ENCODE measurements at places on chromosomes 16 and 17.

- no peak for DNase-seq
These were observed 10.8 kb downstream of the KCTD5 start for GRCh38 chr16:2692948-2693651.

DNA sequence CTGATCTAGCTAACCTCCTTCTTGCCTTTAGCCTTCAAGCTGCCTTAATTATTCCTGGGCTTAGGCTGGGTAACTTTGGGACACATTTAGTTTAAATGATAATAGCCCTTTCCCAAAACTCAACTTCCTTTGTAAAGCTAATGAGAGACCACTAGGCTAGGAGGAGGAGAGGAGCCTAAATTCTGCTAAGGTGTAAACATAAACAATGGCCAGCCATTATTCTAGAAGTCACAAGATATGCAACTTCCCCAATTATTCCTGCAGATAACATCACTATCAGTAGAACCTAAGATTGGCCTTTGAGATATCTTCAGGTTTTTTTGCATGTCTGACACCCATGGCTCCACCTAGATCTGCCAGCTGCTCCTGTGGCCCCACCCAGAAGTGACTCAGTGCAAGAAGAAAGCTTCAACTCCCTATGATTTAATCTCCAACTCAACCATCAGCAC, 131.2 kb upstream of the FAM20A start:
- DNase-seq, result no peak

GRCh38 chr17:83183951-83184506, 104.6 kb downstream of the METRNL start:
- DNase-seq, result no peak

GRCh38 chr16:59370717-59371116, 636.6 kb upstream of the GOT2 start:
- no peak for DNase-seq

DNA sequence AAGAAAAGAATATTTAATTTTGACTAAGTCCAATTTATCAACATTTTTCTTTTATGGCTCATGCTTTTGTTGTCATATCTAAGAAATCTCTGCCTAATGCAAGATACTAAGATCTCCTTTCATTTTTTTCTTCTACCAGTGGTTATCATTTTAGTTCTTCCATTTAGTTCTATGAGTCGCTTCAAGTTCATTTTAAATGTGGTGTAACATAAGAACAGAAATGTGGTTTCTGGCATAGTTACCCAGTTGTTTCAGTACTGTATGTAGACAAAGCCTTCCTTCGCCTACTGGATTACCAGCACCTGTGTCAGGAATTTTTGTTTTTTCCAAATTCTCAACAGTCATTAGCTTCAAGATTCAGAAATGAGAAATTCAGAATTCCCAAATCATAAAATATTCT, 175.7 kb downstream of the PARN start:
- no peak for DNase-seq

GRCh38 chr17:58639681-58640080, 52.2 kb downstream of the TEX14 start:
- DNase-seq, result no peak

DNA sequence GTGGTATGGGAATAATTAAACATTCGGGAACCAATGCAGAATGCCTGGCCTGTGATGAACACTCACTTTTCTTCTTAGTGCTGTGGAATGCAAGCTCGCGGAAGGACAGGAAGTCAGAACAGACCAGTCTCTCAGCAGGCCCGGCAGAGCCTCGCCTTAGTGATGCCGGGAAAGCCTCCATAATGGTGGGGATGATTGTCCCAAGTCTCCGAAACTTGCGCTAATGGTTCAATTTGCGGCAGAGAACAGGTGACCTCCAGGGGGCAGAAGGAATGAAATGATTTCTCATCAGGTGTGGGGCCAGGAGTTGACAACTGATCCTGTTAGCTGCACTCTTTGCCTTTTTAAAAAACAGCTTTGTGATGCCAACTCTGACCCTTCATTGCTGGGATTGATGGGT, 170.6 kb downstream of the GSG1L start:
- DNase-seq, result no peak

DNA sequence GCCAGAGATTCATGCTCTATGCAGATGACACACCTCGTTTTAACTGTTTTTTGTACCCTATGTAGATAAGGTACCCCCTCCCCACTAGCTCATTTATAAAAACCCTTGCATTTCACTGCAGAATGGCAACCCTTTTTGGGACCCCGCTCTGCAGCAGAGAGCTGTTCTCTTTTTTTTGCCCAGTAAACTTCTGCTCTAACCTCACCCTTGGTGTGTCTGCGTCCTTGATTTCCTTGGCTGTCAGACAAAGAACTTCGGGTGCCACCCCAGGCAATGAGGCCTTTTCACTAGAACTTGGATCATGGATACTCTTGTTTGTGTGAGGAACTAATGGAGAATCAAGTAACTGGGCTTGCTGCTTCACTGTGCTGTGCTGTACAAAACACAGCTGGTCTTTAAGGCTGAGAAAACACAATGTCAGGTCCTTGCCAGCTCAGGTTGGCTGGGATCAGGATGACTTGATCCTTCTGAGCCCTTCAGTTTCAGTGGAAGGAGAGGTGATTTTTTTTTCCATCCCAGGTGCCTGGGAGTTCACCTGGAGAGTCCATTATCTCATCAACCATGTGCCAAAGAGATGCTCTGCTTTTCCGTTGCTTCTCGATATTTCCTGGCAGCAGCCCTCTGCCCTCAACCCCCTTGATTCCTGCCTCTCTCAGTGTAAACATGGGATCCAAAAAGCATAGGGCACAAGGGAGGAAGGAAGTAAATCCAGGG, 133.2 kb upstream of the FAM20A start:
- no peak for DNase-seq

DNA sequence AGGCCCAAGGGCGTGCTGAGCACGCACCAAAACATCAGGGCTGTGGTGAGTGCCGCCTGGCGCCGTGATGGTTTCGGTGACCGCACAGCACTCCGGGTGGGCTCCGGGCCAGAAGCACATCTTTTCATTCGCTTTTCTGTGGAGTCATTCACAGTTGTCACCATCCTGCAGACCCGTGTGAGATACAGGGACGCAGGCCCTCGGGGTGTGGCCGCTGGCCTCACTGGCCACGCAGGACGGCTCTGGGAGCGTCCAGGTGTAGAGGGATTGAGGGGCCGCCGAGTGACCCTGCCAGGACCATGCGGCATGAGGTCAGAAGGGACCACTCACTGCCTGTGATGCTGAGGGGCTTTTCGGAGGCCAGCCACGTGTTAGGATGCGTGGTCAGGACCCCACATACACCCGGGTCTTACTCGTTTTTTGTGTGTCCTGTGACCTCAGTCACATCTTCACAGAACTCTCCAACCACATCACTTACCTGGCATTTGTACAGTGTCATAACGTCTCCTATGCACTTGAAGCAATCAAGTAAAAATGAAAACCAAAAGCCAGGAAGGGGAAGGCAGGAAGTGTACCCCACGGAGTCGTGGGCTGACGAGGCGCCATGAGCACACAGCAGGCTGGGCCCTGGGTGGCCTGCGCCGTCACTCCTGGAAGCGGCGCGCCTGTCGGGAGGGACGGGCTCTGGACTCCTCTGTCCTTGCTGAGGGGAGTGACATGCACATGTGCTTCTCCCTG, 7.8 kb downstream of the ACSF3 start:
- DNase-seq, result no peak

- DNase-seq, result no peak
These were observed 1.1 kb downstream of the EPOP start for GRCh38 chr17:38673707-38674013.

GRCh38 chr17:63549289-63549945, 860 bp upstream of the DCAF7 start:
- DNase-seq, result no peak

GRCh38 chr17:72434991-72435618, 314.3 kb downstream of the SOX9 start:
- DNase-seq, result no peak

- no peak for DNase-seq
These were observed 24.0 kb upstream of the STH start for GRCh38 chr17:45974916-45975630.

DNA sequence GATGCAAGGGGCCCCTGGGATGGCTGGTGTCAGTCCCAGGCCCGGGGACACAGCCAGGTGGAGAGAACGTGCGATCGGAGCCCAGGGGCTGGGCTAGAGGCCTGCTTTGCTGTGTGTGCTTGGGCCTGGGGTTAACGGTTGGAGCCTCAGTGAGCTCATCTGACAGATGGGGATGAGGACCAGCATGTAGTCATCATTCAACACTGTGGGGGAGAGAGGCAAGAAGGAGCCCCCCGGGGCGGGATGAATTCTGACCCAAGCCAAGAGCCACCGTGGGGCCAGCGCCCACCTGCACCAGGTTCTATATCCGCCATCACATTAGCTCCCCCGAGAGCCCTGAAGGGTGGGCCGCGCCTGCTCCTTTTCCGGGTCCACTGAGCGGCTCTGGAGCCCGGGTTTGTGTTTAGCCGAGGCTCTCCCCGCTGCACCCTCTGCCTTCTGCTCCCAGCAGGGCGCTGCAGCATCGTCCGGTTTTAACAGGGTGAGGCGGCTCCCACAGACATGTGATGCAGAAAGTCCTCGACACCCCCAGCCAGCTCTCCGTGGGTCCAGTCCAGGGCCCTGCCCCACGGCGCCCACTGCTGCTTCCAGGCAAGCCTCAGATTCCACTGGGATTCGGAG, 365.7 kb downstream of the SEC14L1 start:
- no peak for DNase-seq

DNA sequence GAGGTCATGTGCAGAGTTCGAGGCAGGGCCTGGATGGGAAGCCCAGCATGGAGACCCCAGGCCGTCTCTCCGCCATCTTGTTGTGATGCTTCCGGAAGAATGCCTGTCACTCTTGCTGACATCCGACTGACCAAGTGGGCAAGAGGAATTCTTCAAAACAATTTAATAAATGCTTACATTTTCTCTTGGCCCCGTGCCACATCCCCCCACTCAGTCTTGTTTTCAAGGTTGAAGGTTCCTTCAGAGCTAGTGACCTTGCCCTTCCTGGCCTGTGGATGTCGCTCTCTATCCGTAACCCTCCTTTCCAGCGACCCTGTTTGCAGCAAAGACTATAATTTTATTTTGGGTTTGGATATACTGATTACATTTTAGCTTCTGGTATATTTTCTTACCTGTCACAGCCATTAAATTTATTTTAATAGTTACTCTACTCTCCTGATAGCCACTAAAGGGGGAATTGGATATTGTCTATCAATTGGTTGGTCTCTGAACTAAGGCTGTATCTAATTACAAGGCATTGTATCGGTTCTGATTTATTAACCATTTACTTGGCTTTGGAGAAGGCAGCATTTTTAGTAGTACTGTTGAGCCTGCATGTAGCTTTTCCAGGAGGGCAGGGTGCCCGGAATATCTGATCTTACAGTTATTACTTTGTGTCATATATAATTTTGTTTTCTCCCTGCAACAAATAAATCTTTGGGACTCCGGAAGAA, 264.5 kb downstream of the WWOX start:
- DNase-seq, result no peak

- no peak for DNase-seq
These were observed 142.3 kb upstream of the ZFHX3 start for GRCh38 chr16:73190256-73190655.

- DNase-seq, result no peak
These were observed 77.2 kb downstream of the FTO start for GRCh38 chr16:53781023-53781605.

DNA sequence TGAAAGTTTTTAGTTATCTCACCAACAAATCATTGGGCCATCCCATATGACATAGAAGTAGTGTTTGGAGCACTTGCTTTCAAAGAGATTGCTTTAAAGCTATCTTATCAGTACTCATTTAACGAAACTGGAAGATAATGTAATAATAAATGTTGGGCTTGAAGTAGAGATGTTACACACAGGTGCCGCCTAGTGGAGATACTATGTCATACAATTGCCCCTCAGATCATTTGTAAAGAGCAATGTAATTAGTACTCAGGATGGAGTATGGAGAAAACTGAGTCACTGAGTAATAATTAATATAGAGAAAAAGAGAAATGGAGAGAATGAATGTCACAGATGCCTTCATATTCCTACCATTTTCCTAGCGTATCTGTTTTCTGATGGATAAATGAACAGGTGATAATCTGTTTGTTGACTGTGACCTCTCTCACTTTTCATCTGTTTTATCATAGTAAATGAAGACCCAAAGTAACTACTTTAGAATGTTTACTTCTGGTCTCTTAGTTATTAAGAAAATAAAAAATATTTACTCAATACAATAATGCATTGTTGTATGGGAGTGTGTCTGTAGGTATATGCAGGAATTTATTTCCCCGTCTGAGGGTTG, 80.4 kb downstream of the EFCAB5 start:
- DNase-seq, result peak; percentile 59

- DNase-seq, result no peak
These were observed 298.1 kb downstream of the CEP112 start for GRCh38 chr17:65893692-65894279.

- DNase-seq, result no peak
These were observed 27.5 kb downstream of the AXIN2 start for GRCh38 chr17:65533852-65534457.

- no peak for DNase-seq
These were observed 24.7 kb upstream of the CIITA start for GRCh38 chr16:10852286-10852685.
